Esophagus squamous epithelium (tissue), 5 donors: ENCODE measurements at places on chromosomes 7 and 10.

- no peak for DNase-seq
These were observed 373.3 kb downstream of the HTR7 start for GRCh38 chr10:90484518-90484917.

DNA sequence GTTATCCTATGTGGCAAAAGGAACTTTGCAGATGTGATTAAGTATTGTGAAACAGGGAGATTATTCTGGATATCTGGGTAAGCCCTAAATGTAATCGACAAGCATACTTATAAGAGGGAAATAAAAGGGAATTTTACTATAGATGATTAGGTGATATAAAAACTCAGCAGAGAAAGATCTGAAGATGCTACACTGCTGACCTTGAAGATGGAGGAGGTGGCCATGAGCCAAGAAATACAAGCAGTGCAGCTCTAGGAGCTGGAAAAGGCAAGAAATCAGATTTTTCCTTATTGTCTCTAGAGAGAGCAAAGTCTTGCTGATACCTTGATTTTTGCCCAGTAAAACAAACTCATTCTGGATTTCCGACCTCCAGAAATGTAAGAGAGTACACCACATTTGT lies 67.7 kb downstream of the BRAF start:
- no peak for DNase-seq

DNA sequence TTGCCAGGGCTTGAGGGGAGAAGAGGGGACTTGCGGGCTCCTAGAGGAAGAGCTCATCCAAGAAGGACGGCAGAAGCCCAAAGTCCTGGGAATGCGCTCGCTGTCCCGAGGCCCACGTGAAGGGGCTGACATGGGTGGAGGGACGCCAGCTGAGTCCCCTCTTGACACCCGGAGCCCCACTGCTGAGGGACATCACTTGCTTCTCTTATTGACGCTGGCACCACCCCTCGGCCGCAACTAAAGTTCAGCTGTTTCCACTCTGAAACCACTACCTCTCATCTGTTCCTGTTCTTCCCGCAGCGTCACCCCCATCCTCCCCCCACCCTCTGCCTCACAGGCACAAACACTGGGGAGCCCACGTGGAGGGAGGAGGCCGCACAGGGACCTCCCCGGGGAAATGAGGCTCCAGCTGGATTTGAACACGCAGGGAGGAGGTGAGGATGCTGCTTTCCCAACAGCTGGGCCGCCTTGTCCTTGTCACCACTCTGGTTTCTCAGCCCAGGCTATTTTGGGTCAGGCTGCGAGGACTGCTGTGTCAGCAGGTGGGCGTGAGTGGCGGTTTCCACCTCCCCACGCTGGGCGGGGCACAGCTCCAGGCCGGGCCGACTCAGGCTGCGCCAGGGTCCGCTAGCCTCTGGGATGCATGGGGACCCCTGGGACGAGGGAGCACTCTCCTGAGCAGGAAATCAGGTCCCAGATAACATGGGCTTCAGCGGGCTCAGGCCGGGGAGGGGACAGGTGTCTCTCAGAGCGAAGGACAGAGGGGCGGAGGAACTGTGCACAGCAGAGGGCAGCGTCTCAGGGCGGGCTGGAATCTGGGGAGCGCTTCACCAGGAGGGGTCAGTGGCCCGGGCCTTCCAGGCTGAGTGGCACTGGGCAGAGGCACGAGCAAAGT lies 156.3 kb downstream of the ZNF248 start:
- no peak for DNase-seq

DNA sequence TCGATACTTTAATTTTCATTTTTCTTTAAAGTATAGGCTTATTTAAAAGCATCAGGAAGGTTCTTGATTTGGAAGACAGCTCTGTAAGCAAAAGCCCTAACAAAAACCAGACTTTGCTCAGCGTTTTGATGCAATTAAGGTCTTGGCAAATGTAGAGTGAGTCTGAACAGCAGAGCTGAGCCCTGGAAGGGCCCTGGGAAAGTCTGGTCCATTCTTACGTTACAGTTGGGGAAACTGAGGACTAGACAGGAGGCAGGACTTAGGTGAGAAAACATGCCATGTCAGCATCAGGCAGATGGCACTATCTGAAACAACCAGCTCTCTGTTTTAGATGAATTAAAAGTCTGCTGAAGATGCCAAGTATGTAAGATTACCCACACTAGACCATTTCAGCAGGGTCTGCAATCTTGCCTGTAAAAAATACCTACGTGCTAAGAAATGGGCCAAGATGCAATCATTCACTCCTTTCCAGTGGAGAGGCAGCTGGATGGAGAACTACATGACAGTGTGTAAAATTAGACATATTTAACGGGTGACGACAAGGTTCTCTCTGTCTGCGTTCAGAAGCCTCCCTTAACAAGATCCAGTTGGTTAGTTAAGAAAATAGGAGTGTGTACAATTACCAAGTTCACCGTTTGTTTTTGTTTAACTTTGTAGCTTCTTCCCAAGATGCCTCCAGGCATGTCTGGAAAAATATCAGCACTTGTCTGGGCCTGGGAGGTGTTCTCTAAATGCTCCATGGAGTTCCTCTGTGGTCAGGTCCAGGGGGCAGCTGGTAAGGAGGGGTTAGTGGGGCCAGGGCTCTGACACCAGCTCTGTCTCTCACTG lies 502.3 kb upstream of the ZMIZ1 start:
- no peak for DNase-seq

- no peak for DNase-seq
These were observed 44.2 kb downstream of the ZMIZ1 start for GRCh38 chr10:79112881-79113431.

DNA sequence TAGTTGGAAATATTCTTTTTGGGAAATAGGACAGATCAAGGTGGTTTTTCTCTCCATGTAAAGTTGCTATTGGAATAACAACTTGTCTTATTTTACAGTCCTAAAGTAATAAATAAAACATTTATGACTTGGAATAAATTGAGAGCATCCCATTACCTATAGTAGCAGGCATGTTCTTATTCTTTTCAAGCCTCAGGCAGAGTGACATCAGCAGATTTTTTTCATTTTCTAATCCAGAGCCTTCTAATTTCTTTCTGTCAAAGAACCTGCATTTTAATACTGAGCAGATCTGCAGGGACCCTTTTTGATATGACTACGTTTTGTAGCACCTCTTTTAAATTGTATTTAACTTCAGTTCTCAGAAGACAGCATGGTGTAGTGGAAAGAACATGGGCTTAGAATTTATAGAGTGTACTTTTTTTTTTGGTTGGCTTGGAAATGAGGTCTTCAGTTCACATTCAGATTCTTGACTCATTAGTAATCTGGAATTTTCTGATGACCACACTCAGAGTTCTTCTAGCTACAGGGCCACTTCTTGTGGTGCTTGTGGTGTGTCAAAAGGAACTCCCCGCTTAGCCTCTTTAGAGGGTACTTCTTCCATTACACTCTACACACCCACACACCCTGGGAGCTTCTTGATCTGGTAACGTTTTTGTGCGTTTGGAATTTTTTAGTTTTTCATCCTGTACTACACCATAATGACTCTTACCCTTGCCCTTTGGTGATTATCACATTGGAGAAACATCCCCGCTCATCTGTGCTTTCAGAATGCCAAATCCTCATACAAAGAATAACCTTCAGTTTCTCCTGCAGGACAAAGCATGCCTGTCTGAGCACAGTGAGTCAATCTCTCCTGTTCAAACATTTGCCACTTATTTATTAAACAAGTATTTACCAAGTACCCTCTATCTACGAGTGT lies 34.6 kb downstream of the AGK start:
- no peak for DNase-seq

GRCh38 chr10:60803865-60804264 lies 25.6 kb downstream of the CDK1 start:
- DNase-seq: no peak

DNA sequence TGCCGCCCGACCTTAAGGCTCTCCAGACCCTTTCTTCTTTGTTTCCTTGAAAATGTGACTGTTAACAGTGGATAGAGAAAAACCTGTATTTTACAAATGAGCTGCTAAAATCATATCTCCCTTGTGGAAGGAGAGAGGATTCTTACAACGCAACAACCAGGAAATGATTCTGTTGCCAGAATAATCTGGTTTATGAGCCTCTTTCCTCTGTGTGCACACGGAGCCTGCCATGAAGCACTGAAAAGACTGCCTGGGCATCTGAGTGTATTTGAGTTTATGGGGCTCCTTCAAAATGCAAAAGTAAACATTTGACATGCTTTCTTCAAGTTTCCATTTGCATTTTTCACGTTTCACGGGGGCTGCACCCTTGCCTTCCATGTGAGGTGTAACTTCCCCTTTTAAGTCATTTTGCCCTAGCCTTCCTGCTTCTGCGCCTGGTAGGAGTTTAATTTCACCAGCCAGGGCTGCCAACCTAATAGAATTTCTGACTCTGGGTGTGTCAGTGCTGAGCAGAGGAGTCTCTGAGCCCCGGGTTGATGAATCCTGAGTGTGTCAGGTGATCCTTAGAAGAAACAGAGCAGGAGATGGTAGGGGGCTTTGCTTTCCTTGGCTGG lies 101.2 kb downstream of the GRB10 start:
- DNase-seq: no peak

GRCh38 chr10:44723619-44724325 lies 187.4 kb upstream of the TMEM72 start:
- DNase-seq: no peak

GRCh38 chr7:43148161-43148731 lies 35.8 kb downstream of the HECW1 start:
- no peak for DNase-seq

GRCh38 chr7:138008588-138009349 lies 6.9 kb upstream of the CREB3L2 start:
- DNase-seq: no peak

DNA sequence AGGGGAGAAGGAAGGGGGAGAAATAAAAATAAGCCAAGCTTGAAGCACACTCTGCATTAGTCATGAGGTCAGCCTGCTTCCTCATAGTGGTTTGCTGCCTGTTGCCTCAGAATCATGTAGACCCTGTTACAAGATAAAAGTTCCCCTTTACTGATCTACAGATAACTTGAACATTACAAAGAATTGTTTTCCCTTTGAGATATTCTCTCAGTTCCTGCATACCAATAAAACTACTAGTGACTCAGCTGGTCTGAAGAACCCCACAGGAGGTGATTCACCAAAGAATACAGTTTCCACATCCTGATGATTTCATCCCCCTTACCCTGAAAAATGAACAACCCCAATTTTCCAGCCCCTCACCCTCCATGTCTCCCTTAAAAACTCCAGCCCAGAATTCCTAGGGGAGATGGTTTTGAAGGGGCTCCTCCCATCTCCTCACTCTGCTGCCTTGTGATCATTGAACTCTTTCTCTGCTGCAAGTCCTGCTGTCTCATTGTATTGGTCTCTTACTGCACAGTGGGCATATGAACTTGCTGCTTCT lies 31.5 kb upstream of the NRP1 start:
- DNase-seq: no peak

GRCh38 chr10:37476285-37476684 lies 350.9 kb downstream of the ANKRD30A start:
- no peak for DNase-seq

DNA sequence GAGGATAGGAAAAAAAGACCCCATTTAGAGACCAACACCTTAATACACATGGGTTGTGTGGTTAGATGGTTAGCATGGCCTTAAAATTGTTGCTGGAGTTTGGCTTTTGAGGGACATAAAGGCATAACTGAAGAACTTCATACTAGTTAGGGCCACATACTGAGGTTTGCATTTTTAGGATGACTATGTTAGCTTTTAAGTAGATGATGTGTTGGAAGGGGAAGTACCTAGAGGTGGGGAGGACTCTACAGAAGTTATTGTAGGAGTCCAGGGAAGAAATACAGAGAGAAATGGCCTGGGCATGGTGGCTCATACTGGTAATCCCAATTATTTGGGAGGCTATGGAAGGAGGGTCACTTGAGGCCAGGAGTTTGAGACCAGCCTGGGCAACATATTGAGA lies 40.5 kb downstream of the ENTPD1 start:
- no peak for DNase-seq

DNA sequence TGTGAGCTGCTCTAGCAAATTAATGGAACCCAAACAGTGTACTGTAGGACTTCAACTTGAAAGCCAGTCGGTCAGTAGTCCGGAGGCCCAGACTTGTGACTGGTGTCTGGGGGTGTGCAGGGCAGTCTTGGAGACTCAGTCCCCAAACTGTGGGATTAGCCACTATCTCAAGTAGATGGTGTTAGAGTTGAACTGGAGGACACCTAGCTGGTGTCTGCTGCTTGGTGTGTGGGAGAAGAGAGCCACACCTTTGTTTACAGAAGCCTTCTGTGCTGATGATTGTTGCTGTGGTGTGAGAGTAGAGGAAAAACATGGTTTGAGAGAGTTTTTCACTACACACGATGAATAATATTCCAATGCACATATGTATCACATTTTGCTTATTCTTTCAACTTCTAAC lies 47.4 kb downstream of the CUL2 start:
- no peak for DNase-seq

DNA sequence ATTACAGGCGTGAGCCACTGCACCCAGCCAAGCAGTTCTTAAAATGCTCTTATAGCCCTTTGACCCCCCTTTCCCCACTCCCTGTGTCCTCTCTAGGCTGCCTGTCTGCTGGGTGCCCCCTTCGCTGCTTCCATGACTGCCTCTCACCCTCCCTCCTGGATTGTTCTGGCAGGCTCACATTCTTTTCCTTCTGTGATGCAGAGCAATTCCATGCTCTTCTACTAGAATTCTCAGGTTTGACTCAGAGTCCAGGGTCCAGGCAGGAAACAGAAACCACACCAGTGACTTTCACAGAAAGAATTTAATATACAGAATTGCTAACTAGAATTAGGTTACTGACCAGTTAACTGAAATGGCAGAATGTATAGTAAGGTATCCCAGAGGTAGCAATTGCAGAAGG lies 244.8 kb downstream of the BAMBI start:
- DNase-seq: no peak

- no peak for DNase-seq
These were observed 24.5 kb downstream of the CRCP start for GRCh38 chr7:66138994-66139752.

- DNase-seq: no peak
These were observed 4.8 kb upstream of the EVX1 start for GRCh38 chr7:27237735-27238334.

GRCh38 chr10:60497364-60497763 lies 107.7 kb upstream of the ANK3 start:
- no peak for DNase-seq

DNA sequence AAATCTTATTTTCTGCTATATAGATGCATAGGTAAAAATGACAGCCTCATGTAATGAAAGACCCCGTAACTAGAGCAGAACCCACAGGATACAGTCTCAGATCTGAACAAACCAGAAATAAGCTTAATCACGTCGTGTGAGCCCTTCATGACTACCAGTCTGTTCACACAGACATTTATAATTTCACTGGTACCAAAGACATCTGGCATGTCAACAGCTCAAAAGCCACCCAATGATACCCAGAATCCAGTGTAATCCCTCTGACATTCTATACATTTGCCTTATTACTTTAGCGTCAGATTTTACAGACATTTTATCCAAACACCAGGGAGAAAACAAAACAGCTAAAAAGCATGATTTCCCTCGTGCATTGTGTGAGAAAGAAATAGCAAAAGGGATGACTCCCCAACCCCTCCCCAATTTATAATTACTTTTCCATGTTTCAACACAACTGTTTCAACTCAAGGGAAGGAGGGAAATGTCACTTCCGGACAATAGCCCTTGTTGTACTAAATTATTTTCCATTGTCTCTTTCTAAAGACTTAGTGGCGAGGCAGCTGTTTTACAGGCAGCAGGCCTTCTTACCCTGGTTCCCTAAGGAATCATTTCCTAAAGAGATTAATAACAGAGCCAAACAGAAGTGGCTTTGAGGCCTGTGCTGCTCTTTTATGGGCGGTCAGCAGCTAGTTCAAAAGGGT lies 33.2 kb downstream of the DOCK4 start:
- DNase-seq: no peak
